ENCODE measurements at places on chromosomes 12 and 14.
A peak's percentile ranks its signal among the peaks of the same experiment; 100 is the strongest.

DNA sequence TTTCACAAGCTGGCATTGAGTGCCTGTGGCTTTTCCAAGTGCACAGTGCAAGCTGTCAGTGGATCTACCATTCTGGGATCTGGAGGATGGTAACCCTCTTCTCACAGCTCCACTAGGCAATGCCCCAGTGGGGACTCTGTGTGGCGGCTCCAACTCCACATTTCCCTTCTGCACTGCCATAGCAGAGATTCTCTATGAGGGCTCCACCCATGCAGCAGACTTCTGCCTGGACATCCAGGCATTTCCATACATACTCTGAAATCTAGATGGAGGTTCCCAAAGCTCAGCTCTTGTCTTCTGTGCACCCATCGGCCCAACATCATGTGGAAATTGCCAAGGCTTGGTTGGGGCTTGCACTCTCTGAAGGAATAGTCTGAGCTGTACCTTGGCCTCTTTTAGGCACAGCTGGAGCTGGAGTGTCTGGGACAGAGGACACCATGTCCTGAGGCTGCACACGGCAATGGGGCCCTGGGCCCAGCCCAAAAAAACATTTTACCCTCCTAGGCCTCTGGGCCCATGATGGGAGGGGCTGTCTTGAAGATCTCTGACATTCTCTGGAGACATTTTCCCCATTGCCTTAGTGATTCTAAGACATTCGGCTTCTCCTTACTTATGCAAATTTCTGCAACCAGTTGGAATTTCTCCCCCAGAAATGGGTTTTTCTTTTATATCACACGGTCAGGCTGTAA lies 313.3 kb upstream of the SFSWAP start:
- DNase-seq, result no peak

DNA sequence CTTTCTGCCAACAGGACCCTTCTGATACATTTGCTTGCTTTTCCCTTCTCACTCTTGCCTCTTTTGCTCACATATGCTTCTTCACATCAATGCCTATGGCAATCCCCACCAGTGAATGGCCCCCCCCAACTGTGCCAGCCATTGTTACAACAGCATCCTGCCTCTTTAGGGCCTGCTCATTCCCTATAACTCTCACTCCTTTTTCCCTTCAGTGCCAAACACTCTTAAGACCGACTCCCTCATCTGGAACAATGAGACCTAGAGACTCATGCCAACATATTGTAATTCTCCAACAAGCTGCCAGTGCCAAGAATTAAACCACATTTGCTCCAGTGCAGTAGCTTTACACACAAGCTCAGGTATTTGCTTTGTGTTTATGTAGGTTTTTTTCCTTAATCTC lies 189.0 kb downstream of the SOX5 start:
- DNase-seq, result no peak

GRCh38 chr12:52022841-52023181 lies 16.1 kb downstream of the TAMALIN start:
- no peak for DNase-seq

GRCh38 chr12:68602720-68603119 lies 8.0 kb upstream of the RAP1B start:
- no peak for DNase-seq

DNA sequence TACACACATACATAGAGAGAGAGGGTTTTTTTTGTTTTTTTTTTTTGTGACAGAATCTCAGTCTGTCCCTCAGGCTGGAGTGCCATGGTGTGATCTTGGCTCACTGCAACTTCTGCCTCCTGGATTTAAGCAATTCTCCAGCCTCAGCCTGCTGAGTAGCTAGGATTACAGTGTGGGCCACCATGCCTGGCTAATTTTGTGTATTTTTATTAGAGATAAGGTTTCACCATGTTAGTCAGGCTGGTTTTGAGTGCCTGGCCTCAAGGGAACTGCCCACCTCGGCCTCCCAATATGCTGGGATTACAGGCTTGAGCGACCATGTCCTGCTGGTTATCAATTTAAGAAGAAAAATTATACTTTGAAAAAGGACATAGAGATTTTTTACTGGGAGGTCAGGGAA lies 710.6 kb downstream of the SLC6A15 start:
- DNase-seq, result no peak

DNA sequence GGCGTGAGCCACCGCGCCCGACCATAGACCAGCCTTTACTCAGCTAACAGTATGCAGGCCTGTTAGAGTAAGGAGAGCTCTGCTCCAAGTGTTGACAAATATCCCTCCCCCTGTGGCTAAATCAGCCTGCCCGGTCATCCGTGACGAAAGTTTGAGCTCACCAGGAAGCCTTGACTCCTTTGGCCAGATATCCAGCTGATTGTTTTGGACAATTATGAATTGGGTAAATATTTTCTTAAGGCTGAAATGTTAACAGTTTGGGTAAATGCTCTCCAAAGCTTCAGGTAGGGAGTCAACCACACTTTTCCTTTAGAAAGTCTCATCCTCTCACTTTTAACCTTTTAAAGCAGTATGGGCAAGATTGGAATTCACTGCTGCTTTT lies 157.9 kb downstream of the PAWR start:
- DNase-seq, result no peak

DNA sequence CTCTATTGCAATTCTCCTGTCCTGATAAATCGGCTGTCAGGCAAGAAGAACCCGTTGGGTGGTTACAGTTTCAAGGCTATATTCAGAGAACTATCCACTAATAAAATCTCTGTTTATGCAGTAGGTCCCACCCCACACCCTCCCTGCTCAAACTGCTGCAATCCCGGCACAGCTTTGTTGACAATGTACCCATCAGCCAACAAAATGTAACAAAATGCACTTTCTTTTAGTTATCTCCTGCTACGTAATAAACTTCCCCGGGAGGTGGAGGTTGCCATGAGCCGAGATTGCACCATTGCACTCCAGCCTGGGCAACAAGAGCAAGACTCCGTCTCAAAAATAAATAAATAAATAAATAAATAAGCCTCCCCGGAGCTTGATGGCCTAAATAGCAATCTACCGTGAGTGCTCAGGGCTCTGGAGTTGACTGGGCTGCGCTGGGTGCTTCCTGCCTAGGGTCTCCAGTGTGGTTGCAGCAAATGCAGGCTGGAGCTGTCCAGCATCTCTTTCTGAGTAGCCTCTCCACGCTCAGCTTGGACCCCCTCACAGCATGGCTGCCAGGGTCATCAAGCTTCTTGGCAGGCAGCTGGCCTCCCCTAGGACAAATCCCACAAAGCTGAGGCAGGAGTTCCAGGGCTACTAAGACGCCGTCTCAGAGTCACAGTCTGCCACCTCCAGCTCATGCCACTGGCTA lies 43.2 kb upstream of the FBRSL1 start:
- DNase-seq, result no peak

DNA sequence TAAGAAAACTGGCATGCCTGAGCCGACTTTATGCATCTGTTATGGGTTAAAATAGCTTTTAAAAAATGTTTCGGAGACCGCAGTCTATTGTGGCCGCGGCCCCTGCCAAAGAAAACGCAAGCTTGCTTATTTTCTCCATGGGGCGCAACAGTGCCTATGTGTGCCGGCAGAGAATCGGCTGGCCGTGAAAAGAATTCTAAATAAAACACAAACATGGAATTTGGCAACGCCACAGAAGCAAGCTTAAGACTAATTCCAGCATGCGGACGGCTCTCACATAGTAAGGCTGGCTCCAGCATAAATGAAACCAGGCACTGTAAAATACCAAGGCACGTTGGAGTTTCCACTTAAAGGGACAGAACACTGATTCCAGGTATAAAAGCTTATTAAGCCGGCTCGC lies 56.7 kb downstream of the BCL11B start:
- DNase-seq, result no peak

- peak; percentile 48 for DNase-seq
These were observed 699 bp upstream of the CD69 start for GRCh38 chr12:9761419-9761781.

GRCh38 chr14:39243831-39244230 lies 10.1 kb downstream of the MIA2 start:
- no peak for DNase-seq

DNA sequence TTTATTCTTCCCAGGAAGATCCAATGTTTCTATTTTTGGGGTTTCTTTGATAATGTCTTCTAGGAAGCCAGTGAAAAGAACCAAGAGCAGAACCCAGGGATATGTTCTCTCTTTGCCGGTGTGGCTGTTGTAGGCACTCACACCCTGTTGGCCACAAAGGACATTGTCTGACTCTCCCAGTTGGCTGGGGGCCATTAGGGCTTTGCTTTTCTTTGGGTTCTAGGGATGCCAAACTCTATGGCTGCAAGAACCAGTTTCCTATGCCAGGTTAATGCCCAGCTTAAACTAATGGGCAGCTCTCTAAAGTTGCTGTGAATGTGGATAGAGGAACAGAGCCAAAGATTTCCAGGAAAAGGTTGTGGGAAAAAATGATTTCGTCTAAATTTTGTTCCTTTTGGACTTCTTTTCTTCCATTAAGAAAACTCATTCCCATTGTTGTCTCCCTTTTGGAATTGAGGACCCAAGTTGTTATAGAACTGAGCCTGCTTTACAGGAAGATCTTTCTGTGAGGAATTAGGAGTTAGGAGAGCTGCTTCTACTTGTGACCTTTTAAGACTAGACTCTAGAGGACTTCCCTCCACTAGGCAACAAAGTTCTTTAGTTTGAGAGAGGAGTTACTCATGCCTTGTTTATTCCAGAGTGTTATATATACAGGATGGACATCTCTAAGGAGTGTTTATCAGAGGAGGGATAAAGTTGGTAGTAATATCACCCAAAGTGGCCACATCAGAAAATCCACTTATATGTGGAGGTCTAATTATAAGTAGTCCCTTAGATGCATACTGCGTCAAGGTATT lies 13.1 kb downstream of the COPZ1 start:
- no peak for DNase-seq

DNA sequence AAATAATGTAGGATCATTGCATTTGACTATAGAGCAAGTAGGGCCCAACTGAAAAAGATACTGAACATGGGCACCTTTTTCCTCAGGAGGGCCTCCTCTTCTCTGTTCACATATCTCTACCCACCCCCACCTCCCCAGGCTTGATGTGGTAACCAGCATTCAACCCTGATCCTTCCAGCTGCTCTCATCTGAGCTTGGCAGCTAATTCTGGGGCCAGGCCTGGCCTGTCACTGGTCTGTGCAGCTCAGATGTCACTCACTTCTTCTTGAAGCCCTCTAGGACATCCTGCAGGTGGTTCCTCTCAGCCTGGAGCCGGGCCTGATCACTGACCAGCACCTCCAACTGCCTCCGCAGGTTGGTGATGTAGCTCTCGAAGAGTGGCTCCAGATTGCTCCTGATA lies 2.1 kb downstream of the KRT84 start:
- no peak for DNase-seq

DNA sequence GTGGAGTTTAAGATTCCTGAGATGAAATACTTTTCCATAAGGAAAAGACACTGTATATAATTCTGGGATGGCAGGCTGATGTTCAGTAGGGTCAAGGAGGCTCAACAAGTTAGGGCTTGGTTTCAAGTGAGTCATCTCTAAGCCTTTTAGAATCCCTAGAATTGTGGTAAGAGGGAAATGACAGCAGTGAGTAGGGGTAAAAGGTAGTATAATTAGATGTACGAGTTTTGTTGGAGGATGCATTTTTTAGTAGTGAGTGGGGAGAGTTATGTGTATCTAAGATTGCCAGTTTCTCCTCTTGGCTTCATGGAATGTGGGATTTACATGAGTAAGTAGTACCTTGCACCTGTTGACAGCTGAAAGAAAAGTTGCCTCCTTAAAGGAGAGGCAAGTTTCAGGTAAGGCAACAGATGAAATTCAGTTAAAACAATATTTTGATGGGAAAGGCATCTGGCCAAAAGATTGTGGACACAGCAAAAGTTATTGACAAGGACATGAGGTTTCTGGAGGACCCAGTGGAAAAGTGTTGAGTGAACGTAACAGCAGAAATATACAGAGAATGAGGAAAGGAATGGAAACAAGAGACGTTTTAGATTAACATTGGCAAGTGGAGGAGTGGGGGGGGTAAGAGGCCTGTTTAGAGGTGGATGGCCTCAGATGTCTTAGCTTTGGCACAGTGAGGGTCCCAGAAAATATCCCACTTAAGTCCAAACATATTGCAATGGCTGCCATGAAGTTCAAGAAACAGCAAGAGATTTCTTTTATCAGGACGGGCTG lies 21.8 kb downstream of the LMO3 start:
- DNase-seq, result no peak

DNA sequence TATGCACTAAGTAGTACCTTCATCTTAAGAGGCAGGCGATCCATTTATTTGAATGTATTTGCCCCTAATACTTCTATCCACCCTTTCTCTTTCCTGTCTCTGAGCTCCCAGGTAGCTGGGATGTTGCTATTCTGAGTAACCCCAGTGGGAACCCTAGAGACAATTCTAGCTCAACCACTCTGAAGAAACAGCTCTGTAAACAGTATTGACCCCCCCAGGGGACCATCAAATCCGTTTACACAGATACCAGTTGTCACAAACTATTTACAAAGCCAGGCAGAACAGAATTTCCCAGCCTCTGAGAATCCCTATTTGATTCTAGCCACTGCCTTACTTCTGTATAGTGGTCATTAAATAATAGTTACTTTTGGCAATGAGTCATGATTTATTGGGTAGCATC lies 64.9 kb downstream of the MIPOL1 start:
- no peak for DNase-seq

- peak; percentile 31 for DNase-seq
These were observed 5.1 kb downstream of the CLMN start for GRCh38 chr14:95314609-95315008.

DNA sequence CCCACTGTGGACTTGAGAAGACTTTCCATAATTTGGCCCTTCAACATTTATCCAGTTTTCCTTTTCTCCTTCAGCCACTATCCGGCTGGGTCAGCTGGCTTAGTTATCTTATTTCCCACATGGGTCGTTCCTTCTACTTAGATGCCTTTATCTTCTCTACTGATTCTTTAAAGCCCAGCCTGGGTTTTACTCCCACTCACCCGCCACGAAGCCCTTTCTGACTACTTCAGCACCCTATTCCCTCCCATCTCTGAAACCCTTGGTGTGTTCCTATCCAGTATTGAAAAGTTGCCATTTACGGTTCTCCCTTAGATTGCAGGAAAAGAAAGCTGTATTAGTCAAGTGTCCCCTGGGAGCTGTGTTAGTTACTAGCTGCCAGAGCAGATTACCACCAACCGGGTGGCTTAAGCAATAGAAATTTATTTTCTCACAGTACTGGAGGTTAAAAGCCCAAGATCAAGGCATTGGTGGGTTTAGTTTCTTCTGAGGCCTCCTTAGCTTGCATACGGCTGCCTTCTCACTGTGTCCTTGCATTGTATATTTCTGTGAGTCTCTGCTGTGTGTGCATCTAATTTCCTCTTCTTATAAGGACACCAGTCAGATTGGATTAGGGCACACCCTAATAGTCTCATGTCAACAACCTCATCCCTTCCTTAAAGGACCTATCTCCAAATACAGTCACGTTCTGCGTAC lies 105.5 kb downstream of the GPATCH2L start:
- DNase-seq, result no peak

DNA sequence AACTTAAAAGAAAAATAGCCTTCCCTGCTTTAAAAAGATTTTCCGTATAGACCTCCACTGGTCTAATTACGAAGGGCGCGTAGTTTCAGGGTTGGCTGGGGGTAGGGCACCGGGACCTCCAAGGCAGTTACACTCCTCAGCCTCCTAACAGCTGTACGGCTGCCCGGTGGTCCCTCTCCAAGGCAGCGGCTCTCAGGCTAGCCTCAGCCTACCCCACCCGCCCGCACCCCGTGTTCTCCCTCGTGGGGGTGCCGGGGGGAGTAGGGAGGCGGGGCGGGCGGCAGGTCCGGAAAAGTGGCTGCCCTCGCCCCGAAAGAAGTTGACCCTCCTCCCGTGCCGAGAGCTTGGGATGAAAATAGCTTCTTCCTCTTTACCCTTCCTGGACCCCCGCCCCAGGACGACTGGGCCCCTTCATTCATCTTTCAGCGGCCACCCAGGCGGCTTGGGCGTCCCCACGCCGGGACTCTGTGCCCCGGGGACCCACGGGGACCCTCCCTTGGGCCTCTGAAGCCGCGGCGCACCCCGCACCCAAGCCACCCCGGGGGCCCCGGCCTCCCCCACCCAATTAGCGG lies 991 bp upstream of the RCOR1 start:
- DNase-seq, result no peak
